ENCODE measurements at places on chromosomes 4 and X.

DNA sequence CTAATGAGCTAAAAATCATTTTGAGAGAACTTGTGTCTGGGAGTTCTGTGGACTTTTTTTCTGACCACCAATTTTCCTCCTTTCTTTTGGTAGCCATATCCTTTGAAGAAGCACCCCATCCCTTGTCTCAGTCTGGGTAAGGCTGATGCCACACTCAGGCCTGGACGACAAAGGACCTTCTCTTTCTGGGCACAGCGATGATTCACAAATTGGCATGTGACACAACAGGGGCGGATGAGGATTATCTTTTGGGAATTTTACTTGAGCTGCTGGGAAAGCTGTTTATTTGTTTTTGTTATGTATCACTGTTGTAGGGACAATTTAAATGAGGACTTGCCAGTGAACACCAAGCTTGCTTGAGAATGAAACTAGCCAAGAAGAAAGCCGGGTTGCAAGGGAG is 233.4 kb upstream of the HAND2 start:
- no peak overlapping the region for H3K4me3 ChIP-seq
- H3K4me1 ChIP-seq = no peaks in the 10 kb centered on the region
- no peaks in the 10 kb centered on the region for H3K27me3 ChIP-seq
- H3K36me3 ChIP-seq = no peaks in the 10 kb centered on the region

DNA sequence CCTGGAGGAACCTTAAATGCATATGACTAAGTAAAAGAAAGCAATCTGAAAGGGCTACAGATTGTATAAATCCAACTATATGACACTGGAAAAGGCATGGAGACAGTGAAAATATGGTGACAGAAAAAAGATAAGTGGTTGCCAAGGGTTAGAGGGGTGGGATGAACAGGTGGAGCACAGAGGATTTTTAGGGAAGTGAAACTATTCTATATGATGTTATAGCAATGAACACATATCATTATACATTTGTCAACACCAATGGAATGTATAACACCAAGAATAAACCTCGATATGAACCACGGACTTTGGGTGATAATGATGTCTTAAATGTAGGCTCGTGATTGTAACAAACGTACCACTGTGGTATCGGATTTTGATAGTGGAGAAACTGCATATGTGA is 40.7 kb downstream of the NPY5R start:
- H3K4me1 ChIP-seq = no peaks in the 10 kb centered on the region
- H3K36me3 ChIP-seq = no peaks in the 10 kb centered on the region
- no peak for DNase-seq
- no peak overlapping the region for H3K4me3 ChIP-seq
- no peak overlapping the region for H3K27ac ChIP-seq

- peaks cover 15% of the 10 kb centered on the region for H3K4me1 ChIP-seq
- no peaks in the 10 kb centered on the region for H3K36me3 ChIP-seq
- H3K27ac ChIP-seq = peak overlapping the region; percentile 12
Observed at GRCh38 chrX:20143561-20143960, 1.9 kb upstream of the EIF1AX start.

DNA sequence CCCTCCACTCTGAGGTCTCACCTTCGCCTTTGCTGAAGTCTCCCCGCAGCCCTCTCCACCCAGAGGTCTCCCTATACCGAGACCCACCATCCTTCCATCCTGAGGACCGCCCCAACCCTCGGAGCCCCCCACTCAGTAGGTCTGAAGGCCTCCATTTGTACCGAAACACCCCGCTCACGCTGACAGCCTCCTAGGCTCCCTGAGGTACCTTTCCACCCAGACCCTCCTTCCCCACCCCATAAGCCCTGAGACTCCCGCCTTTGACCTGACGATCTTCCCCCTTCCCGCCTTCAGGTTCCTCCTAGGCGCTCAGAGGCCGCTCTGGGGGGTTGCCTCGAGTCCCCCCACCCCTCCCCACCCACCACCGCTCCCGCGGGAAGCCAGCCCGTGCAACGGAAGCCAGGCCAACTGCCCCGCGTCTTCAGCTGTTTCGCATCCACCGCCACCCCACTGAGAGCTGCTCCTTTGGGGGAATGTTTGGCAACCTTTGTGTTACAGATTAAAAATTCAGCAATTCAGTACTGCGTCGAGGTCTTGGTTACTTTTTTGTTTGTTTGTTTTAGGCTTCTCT is 5.0 kb downstream of the SOD3 start:
- no peaks in the 10 kb centered on the region for H3K36me3 ChIP-seq
- no peak overlapping the region for H3K4me3 ChIP-seq
- H3K27ac ChIP-seq = no peak overlapping the region
- H3K27me3 ChIP-seq = peaks cover 10% of the 10 kb centered on the region
